ENCODE measurements at places on chromosomes 4 and X.

GRCh38 chr4:52891743-52892142 lies 29.6 kb downstream of the RASL11B start:
- no peak for DNase-seq

- no peak for DNase-seq
Measured at GRCh38 chr4:21410372-21410771, 538.2 kb downstream of the KCNIP4 start.

GRCh38 chrX:136097871-136098805 lies 49.2 kb upstream of the FHL1 start:
- no peak for DNase-seq

DNA sequence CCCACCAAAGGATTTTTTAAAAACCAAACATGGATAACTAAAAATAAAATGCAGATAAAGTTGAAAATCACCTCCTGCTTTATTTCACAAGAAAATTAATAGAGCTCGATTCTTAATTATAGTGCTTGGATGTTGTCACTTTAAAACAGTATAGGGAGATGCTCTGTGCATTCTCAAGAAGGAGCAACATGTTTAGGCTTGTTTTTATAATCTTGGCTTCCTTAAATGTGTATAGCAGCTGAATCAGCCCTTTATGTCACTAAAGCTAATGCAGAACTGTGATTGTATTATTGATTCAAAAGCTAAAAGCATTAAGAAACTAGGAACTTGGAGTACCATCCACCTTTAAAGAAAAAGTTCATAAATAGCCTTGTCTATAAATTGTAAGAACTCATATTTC lies 12.9 kb downstream of the UTP3 start:
- DNase-seq, result no peak

DNA sequence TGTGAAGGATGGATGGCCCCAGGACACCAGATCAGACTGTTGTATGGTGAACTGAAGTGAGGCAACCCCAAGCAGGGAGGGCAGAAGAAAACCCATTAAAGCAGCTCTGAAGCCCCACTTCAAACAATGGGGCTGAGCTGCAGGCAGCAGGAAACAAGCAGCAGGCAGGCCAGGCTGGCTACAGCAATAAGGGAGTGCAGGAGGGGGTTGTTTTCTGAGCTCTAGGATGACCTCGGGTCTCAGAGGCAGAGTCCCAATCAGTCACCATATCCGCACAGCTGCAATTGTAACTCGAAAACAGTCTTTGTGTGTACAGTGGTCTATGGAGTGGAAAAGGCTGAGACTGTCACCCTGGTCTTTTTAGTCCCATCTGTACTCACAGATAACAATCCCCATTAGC lies 90.4 kb downstream of the COL4A6 start:
- DNase-seq, result no peak

DNA sequence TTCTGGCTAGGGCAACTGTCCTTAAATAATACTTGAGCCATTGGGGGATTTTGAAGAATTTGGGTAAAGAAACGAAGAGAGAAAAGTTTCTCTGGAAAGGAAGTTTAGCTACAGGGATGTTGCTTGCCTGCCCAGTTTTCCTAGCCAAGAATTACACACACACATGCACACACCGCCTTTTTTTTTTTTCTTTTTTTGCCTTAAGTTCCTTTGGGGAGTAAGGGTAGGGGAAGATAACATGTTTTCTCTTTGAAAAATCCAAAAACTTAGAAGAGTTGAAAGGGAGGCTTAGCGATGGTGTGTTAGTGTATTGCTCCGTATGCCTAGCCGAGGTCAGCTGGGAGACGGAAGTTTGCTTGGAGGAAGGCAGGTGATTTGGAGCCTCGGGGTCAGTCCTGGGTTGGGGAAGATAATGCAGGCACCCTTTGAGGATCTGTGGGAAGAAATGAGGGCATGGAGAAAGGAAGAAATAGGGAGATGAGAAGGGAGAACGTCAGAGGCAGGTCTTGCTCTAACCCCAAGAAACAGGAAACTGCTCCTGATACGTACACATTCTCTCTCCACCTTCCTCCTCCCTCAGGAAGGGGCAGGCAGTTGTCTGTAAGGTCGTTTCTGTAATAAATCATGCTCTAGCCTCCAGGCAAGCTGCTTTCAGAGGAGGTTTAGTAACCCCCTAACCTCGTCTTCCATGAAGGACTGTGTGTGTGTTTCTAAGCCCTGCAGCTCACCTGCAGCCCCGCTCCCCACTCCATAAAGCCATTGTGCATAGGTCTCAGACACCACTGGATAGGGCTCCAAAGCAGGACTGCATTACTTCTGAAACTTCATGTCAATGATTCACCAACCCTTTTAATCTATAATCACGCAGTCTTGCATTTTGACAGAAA lies 10.5 kb downstream of the KLF3 start:
- DNase-seq, result no peak

GRCh38 chrX:154737136-154737535 lies 13.7 kb downstream of the GAB3 start:
- DNase-seq, result no peak

DNA sequence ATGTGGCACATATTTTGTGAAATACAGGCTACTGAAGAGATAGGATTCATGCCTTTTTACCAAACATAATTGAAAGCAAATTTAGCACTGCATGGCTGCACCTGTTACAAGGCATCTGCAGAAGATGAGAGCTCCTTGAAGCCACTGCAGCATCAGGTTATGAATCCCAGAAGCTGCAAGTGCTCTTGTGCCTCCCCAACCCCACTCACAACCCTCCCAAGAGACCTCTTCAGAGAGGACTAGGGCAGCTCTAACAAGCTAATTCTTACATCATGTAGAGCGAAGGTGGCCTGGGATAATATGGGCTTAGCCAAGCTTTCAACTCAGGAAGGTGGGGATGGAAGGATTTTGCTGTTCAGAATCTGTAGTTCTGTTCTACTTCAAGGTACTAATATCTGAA lies 27.2 kb downstream of the MFAP3L start:
- no peak for DNase-seq

DNA sequence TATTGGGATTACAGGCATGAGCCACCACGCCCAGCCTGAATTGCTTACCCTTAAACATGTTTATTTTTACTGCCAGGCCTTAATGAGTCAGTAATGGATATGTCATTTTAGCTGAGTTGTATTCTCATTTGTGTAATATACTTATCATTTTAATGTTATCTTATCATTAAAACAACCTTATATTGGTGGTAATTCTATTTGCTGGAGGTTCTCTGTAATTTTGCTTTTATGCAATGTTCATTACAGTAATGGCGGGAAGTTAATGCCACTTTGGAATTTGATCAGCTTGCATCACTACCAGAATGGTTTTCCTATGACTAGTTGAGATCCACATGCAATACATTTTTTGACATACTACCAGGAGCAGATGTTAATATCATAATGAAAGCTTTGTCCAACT lies 6.3 kb upstream of the PGAM4 start:
- DNase-seq, result no peak

- no peak for DNase-seq
Measured at GRCh38 chr4:3407171-3407771, 34.5 kb upstream of the HGFAC start.

- DNase-seq, result no peak
Measured at GRCh38 chr4:54677416-54677815, 19.7 kb downstream of the KIT start.

GRCh38 chr4:3488820-3489219 lies 25.7 kb downstream of the DOK7 start:
- DNase-seq, result no peak

DNA sequence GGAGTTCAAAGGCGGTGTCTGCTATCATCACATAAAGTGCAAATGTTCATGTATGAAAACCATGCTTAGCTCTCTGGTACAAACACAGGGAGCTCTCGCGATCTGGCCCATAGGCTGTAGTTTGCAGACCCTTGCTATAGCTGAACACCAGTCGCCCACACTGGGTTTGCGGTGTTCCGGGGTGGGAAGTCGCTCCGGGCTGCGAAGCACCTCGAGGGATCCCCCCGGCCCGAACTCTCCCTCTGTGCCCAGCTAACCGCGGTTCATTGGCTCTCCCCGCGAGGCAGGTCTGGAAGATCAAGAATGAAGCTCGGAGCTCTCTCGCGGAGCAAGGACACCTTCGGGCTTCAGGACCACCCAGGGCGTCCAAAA lies 341 bp upstream of the PRPS2 start:
- DNase-seq, result no peak

DNA sequence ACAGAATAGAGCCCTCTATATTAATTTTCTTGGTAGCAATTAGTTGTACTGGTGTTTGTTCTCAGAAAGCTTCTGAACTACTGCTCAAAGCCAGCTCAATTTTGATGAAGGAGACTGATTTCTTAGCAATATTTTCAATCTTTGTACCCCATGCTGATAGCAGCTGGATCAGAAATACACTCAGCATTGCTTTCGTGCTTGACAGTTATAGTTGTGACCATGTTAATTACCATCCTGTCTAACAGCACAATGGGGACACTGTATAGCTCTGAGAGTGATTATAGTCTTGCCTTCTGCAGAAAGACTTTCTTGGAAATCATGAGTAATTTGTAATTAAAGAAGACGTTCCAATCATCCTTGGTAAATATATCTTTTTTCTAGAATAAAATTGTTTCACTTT lies 79.7 kb upstream of the GNPDA2 start:
- DNase-seq, result no peak

DNA sequence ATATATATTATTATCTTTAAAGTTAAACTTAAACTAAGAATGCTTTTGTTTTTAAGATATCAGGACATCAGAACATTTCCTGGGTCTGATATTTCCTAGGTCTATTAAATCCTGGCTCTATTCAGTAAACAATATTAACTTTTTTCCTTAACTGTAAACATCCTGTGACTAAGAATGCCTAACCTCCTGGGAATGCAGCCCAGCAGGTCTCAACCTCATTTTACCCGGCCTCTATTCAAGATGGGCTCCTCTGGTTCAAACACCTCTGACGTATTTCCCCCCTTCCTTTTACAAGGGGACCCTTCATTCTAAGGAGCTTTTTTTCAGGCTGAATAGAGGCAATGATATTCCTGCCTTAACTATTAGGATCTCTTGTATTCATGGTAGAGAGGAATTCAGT lies 35.8 kb upstream of the DYNLT3 start:
- DNase-seq, result no peak

- DNase-seq, result no peak
Measured at GRCh38 chr4:25958110-25958509, 44.1 kb downstream of the SMIM20 start.

DNA sequence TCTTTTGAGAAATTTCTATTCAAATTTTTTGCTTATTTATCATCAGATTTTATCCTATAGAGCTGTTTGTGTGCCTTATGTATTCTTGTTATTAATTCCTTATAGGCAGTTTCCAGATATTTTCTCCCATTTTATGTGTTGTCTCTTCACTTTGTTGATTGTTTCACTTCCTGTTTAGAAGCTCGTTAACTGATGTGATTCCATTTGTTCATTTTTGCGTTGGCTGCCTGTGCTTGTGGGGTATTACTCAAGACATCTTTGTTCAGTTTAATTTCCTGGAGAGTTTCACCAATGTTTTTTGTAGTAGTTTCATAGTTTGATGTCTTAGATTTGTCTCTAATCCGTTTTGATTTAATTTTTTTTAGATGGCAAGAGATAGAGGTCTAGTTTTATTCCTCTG lies 14.6 kb downstream of the ZNF718 start:
- no peak for DNase-seq

DNA sequence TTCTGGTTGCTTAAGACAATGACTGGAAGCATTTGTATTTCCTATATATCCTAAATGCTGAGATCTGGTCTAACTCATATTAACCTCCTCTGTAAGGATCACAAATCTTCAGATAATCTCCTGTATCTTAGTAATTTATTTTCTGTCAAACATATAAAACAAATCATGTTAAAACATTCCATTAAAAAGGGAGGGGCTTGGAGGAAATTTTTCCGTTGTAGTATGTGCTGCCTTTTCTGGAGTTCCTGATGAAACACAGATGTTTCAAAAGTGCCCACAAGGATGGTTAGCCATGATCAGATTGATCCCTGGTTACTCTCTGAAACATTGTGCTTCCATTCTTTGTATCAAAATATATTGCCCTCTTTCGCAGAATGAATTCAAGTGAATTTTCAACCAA lies 182.1 kb downstream of the TENM3 start:
- no peak for DNase-seq
